Stimulated activated CD8-positive, alpha-beta memory T cell treated with anti-CD3 and anti-CD28 coated beads, Interleukin-12 subunit alpha, Interleukin-12 subunit beta, amount 100 ng/mL, for 1 hour (primary cell): ENCODE measurements at places on chromosomes 13 and 19.
A peak's percentile ranks its signal among the peaks of the same experiment; 100 is the strongest.

- no peak for DNase-seq
Observed at GRCh38 chr13:41006978-41007743, 12.0 kb downstream of the ELF1 start.

DNA sequence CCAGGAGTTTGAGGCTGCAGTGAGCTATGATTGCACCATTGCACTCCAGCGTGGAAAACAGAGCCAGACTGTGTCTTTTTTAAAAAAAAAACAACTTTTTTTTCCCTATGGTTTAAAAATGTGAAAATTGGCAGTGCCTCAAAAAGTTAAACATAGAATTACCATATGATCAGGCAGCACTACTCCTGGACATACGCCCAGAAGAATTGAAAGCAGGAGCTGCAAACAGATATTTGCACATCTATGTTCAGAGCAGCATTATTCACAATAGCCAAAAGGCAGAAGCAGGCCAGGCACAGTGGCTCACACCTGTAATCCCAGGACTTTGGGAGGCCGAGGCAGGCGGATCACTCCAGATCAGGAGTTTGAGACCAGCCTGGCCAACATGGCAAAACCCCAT lies 3.8 kb upstream of the RETN start:
- DNase-seq: no peak

GRCh38 chr13:39341251-39341650 lies 261.7 kb downstream of the LHFPL6 start:
- no peak for DNase-seq

DNA sequence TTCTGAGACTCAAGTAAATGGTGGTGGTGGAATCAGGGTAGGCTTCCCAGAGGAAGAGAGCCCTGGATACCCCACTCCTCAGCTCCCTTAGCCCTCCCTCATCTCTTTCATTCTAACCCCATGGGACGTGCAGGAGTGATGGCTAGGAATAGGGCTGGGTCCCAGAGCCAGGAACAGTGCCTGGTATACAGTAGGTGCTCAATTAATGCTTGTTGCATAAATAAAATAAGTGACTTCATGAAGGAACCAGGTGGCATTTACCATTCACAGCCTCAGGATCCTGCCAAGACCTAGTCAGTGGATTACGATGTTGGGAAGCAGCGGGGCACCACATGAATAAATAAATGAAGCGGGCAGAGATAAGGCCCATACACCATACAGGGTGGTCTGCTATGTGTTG lies 3.9 kb downstream of the UNC13A start:
- no peak for DNase-seq

GRCh38 chr19:33504058-33504444 lies 17.5 kb downstream of the PEPD start:
- no peak for DNase-seq

- no peak for DNase-seq
Observed at GRCh38 chr19:31300422-31300821, 48.8 kb downstream of the TSHZ3 start.

GRCh38 chr19:3008994-3009393 lies 20.1 kb downstream of the TLE2 start:
- DNase-seq: no peak

DNA sequence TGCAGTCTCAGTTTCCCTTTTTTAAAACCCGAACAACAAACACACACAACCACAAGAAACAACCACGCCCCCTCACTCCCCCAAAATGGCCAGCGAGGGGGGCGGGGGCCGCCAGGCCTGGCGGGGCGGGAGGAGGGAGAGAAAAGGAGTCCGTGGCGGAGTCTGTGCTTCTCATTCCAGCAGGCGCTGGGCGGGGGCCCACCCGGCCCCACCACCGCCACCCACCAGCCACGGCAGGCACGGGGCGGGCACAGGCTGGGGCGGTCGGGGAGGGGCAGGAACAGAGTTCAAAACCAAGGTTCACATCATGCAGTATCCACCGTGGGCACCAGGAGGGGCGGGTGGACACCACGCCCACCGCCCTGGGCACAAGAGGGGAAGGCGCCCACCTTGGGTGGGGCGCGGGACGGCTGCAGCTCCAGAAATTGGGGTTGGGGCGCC lies 12.9 kb downstream of the DPF1 start:
- no peak for DNase-seq

DNA sequence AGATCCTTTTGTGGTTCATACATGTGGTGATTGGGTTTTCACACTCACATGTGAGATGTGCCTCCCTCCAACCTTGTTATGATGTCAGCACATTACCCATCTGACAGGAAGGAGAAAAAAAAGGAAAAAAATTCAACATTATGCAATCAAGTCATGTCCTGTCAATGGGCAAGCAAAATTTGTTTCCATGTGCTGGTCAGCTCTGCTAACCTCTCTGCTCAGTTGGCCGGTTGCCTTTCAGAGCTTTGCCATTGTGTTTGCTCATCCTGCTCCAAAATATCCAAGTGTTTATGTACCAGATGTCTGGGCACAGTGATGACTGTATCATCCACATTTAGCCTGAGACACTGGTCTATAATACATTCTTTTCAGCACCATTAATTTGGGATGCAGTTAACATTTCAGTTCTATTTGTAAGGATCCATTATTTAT lies 27.0 kb upstream of the METTL21C start:
- DNase-seq: no peak

GRCh38 chr13:63337921-63338320 lies 1922.3 kb upstream of the PCDH20 start:
- DNase-seq: no peak

DNA sequence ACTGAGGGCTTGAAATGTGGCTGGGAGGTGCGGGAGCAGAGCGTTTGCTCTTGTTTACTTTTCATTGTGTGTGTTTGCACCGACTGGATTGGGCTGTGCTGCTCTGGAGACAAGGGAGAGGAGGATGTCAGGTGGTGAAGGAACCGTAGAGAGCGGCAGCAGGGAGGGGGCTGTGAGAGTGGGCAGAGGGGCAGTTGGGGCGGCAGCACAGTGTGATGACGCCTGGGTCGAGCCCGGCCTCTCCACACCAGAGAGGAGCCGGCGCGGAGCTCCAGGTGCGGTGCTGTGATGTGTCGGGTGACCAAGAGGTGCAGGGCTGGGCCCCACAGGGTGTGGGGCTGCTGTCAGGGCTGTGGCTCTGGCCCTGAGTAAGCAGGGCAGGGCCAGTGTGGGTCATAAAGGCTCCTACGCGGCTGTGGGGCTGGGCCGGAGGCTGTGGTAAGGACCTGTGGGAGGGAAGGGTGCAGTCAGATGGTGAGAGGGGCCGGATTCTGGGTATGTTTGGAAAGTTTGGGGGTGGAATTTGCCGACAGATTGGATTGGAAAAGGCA lies 10.5 kb downstream of the NAXD start:
- no peak for DNase-seq

- DNase-seq: peak; percentile 77
Observed at GRCh38 chr19:17470068-17470841, at the start of gene SLC27A1. TSS of gene SLC27A1 (plus strand) at chr19:17470524. CDS start at chr19:17470541, 17 bp downstream.

DNA sequence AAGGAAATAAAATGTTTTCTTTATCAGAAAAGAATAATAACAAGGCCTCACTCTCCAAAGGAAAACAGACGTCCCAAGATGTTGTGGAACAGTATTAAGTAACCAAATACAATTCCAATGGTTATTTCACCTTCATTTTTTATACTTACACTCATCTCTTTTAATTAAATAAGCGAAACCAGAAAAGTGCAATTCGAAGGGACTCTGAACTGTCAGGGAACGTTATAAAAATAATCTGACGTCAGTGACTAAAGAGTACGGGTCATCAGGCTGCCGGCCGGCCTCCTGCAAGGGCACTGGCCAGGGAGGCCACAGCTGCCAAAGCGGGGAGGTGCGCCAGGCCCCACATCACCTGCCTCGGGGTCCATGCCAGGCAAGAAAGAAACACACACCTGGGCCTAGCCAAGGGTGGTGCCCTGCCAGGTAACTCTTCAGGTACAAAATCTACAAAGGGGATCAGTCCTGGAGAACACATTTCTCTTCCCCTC lies 61.2 kb downstream of the CDADC1 start:
- DNase-seq: no peak

- no peak for DNase-seq
Observed at GRCh38 chr13:25906191-25906661, 145.6 kb downstream of the SHISA2 start.

DNA sequence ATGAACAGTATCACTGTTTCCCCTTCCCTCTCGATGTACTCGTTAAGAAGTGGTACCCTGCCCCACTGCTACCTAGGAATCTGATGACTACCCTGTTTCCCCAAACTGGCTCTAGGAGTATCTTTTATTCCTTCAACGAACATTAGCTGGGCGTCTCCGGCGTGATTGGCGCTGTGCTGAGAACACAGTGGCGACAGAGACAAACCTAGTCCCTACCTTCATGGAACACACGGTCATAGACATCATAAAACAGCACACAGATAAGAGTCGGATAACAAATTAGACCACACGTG lies 730 bp downstream of the SYMPK start:
- DNase-seq: no peak

DNA sequence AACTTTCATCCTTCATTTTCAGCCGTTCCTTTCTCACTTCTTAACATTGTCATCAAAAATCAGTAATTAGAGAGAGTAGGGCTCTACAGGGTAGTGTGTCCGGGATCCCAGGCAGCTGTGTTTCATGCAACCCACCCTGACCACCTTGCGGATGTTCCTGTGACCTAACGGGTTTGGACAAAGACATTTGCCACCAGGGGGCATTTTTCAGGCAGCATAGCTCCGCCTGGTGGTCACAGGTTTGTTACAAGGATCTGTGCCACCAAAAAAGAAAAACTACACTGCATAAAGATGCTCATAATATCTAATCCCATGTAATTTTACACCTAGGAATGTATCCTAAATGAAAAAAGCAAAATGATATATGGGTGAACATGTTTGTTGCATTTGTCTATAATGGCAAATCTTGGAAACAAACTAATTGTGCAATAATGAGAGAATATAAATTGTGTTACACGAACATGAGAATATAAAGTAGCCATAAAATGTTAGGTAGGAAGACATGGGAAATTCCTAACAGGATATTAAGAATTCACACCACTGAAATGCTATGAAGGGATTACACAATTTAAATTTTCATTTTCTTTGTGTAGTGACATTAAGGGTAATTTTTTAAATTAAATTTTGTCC lies 123.0 kb downstream of the SLC7A1 start:
- DNase-seq: peak; percentile 15

DNA sequence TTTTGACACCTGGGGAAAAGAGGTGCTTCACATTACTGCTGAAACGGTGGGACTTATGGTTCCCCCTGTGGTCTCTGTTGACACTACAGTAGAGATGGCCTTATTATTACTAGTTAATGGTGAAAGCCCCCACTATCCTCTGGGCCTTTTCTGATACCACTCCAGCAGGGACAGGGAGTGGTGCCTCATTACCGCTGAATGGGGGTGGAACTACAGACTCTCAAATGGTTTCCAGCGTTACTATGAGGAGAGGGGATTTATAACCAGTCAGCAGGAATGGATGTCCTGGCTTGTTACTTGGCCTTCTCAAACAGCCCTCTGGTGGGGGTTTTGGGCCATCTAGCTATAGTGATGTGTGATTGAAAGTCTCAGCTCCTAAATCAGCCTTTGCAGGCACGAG lies 96.7 kb upstream of the DIAPH3 start:
- no peak for DNase-seq

DNA sequence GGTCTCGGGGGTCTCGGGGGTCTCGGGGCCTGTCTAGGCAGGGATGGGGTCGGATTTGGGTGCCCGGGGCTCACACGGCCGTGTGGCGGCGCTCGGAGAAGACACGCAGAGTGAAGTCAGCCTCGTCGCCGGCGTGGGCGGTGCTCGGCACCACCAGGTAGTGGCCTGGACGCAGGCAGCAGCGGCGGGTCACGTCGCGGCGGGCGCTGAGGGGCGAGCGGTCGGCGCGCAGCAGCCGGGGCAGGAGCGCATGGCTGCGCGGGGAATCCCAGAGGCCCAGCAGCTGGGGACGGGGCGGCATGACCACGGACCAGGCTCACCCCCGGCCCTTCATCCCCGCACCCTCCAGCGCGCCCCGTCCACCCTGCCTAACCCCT lies 8.2 kb downstream of the CAPN12 start:
- peak; percentile 36 for DNase-seq

- DNase-seq: no peak
Observed at GRCh38 chr13:74190999-74191398, 56.8 kb upstream of the KLF12 start.
